Activated naive CD8-positive, alpha-beta T cell treated with anti-CD3 and anti-CD28 coated beads for 36 hours (primary cell): ENCODE measurements at places on chromosomes 7 and 10. TPM values are rescaled to one million over a fixed set of nuclear protein-coding genes. Genes with fewer than 3 reads are reported as not detected.

- no peak for DNase-seq
Observed at GRCh38 chr10:66838656-66839055, 87.2 kb upstream of the LRRTM3 start.

DNA sequence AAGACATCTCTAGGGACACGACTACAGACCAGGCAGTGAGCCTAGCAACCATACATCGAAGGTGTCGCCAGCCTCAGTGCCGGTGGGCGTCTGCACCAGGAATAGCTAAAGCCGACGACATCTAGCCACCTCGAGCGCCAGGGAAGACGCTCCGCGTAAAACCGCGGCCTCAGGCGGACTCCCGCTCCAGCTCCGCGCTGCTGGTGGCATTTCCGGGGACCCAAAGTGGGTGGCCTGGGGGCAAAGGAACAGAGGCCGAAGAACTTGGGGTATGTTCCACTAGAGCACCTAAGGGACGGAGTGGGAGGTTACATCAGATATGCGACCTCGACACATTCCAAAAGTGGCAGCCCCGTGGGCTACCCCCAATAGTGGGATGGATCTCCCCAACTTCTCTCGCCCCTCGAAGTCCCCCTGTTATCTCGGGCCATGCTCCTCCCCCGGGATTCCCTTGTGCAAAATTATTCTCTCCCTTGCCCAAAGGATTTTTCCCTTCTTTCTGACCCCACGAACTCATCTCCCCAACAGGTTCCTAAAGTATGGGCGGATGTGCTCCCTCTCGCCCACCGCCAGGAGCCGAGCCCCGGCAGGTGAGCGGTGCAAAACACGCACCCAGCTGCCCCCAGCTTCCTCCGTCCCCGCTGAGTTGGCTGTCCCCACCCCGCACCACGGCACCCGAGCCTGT lies 1.2 kb downstream of the KCNMA1 start:
- no peak for DNase-seq

- no peak for DNase-seq
Observed at GRCh38 chr10:123746942-123747341, 80.8 kb downstream of the GPR26 start.

TEX36 gene
- total RNA-seq, result not detected

IGFBP1 gene
- not detected for total RNA-seq

DNAJB12 gene
- 25.2 TPM for total RNA-seq

TMEM196 gene
- not detected for total RNA-seq

SLC25A28 gene
- total RNA-seq, result 54.9 TPM

GRCh38 chr7:23685731-23686130 lies 5.7 kb downstream of the FAM221A start:
- no peak for DNase-seq

EGR2 gene
- total RNA-seq, result 53.2 TPM

DNA sequence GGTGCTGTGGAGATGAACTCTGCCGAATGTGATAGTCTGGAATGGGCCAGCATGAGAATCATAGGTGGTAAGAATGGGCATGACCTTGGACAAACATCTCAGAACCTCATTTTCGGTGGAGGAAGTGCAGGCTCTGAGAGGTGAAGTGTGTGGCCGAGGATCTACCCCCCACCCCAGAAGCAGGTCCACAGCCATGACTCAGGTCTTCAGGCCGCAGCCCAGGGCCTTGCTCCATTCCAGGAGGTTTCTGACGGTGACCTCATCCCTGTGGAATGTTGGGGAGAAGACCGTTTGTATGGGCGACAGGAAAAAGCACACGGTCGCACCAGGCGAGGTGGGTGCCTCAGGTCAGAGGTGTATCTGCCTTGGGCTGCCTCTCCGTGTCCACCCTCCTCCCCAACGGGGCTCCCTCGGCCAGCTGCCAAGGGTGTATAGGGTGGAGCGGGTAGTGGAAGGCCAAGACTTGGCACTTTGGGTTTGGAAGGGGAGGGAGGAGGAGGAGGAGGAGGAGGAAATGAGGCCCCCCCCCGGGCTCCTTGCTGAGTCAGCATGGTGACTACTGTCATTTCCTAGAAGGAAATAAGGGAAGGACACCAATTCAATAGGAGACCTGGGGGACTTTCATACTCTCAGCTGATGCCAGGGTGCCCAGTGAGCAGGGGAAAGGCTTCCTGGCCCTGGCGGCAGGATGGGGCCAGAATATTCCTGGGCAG lies 168.0 kb upstream of the RHEB start:
- no peak for DNase-seq

DNA sequence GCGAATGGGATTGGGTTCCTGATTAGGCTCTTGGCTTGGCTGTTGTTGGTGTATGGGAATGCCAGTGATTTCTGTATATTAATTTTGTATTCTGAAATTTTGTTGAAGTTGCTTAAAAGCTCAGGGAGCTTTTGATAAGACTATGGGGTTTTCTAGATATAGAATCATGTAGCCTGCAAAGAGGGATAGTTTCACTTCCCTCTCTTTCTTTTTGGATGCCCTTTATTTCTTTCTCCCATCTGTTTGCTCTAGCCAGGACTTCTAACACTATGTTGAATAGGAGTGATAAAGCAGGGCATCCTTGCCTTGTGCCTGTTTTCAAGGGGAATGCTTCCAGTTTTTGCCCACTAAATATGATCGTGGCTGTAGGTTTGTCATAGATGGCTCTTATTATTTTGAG lies 40.4 kb upstream of the MPP7 start:
- DNase-seq, result no peak

CPA1 gene
- not detected for total RNA-seq

DNA sequence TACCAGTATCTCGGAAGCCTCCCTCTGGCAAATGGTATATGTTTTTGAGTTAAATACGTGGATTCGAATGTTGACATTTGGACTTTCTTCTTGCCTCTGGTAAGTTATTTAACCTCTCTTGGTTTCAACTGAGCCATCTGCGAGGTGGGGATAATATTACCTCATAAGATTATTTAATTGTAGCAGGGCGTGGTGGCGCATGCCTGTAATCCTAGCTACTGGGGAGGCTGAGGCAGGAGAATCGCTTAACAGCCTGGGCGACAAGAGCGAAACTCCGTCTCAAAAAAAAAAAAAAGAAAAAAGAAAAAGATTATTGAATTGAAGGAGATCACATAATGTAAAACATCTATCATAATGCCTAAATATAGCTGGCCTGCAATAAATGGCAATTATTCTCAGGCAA lies 396 bp upstream of the TAF5 start:
- no peak for DNase-seq

FAM131B gene
- 1.7 TPM for total RNA-seq

- DNase-seq, result no peak
Observed at GRCh38 chr7:91869661-91870060, 10.8 kb downstream of the MTERF1 start.
